ENCODE measurements at places on chromosomes 7 and 10. TPM values are rescaled to one million over a fixed set of nuclear protein-coding genes. Genes with fewer than 3 reads are reported as not detected.

GRCh38 chr7:107768263-107768662 lies 24.3 kb downstream of the CBLL1 start:
- DNase-seq: no peak

DNA sequence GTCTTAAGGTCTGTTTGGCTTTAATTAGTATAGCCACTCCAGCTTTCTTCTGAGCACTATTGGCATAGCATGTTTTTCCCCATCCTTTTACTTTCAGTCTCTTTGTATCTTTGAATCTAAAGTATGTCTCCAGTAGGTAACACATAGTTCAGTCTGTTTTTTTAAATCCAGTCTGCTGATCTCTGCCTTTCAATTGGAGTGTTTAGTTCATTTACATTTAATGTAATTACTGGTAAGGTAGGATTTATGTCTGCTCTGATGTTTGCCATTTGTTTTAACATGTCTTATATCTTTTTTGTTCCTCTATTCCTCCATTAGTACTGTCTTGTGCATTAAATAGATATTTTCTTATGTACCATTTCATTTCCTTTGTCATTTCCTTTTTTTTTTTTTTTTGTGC lies 72.5 kb downstream of the EXOC6 start:
- no peak for DNase-seq

Gene HOXA9
- not detected for total RNA-seq

GRCh38 chr10:128851726-128852125 lies 615.3 kb upstream of the MGMT start:
- DNase-seq: no peak

GRCh38 chr7:28112012-28112411 lies 68.6 kb downstream of the JAZF1 start:
- no peak for DNase-seq

Gene FANK1
- 0.95 TPM for total RNA-seq

Gene AP4M1
- 20.6 TPM for total RNA-seq

Gene RBM28
- 79.0 TPM for total RNA-seq

DNA sequence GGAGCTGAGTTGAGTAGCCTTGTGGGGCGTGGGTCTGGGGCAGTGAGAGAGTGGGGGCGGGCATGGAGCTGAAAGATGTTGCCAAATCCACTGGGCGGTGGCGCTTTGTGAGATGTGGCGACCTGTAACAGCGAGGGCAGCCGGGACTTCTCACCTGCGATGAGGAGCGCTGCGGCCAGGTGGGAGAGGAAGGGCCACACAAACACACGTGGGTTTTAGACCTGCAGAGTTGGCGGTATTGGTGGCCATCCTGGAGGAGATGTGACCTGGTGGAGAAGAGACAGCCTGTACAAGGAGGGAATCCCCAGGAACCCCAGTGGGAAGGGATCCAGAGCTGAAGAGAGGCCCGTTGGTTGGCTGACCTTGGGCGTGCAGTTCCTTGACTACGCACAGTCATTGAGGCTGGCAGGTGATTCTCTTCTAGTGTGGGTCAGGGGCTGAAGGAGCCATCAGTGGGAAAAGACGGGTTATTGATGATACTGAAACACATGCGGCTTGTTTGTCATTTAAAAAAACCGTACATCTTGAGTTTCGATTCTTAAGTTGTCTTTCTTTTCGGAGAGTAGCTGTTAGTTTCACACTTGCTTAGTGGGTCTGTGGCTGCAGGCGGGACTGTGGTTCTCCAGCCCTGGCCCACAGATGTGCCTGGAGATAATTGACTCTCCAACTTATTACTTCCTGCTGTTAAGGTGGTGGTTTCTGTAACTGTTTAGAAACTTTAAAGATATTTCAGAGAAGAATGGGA lies 2.4 kb downstream of the CHST12 start:
- no peak for DNase-seq

DNA sequence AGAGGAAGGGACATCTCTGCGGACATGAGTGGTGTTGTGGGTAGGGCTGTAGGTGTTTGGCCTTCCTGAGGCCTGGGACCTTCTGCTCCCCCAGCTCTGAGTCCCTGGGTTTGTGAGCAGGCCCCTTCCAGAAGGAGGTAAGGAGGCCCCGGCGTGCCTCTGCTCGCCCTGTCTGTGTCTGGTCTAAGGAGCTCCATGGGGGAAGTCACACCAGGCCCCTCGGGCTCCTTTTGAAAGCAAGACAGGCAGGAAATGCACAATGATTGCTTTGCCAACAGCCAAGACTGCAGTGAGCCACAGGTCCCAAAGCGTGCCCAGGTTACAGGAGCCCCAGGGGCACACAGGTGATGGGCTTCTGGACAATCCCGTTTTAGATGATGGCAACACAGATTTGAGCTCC lies 89.5 kb downstream of the FAM53B start:
- DNase-seq: no peak

DNA sequence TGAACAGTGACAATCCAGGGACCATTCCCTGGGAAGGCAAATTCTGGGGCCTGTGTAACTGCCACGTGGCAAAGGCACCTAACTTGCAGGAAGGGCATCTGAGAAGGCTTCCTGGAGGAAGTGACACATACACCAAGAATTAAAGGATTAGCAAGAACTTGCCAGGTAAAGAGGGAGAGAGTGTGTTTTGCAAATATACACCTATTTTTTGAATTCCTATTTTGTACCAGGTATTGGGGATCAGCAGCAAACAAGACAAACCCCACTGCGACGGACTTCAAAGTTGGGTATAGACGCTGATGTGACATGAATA lies 206.5 kb upstream of the ZMIZ1 start:
- no peak for DNase-seq

DNA sequence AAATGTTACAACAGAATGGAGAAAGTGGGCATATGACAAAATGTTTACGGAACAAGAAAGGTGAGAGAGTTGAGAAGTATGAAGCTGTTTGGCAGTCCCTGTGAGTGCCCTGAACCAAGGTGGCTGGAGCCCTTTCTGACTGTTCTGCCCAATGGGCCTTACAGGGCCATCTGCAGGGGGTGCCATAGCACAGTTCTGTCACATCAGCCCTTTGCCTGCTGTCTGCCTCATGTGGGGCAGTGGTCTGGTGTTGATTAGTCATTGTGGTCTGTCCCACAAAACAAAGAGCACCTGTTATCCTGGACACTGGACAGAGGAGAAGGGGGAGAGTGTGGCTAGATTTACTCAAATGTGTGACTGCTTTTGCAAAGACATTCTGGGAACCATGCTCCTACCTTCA lies 51.5 kb upstream of the OSBPL3 start:
- no peak for DNase-seq

DNA sequence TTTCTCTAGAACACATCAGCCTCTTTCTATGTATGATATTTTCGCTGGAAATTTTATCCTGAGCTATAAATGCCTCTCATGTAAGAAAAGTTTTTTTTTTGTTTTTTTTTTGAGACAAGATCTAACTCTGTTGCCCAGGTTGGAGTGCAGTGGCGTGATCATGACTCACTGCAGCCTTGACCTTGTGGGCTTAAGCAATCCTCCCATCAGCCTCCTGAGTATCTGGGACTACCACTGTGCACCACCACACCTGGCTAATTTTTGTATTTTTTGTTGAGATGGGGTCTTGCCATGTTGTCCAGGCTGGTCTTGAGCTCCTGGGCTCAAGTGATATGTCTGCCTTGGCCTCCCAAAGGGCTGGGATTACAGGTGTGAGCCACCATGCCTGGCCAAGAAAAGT lies 80.4 kb downstream of the ADK start:
- no peak for DNase-seq
